ENCODE measurements at places on chromosomes 12 and 14. TPM values are rescaled to one million over a fixed set of nuclear protein-coding genes. Genes with fewer than 3 reads are reported as not detected.
A peak's percentile ranks its signal among the peaks of the same experiment; 100 is the strongest.

DNA sequence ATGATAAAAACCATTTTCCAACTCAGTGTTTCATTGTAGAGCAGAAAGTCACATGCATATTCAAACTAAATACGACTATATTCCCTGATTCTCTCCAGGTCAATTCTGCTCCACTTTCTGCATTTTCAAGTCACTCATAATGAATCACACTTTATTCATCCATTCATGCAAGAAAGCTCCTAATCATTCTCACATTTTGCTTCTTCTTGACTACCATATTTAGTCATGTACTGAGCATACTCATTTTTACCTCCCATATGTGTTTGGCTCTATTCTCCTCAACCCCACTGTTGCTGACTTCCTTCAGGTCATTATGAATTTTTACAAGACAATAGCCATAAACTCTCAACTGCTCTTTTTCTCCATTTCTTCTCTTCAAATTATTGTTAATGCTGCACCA lies 43.4 kb upstream of the PIK3C2G start:
- DNase-seq: peak; percentile 73

DNA sequence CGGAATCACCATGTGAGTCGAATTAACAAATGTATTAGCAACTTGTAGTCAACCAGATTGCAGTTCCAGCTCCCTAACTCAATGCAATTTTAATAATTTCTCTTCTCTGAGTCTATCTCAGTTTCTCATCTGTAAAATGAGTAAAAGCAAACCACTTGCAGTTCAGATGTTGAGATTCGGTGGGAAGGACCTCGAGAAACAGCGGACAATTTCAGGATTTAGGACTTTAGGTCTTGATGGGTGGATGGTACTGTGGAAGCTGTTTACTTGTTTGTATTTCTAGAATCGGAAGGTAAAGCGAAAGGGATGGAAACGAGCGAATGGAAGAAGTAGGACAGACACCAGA lies 510 bp upstream of the TTC8 start:
- no peak for DNase-seq

DNA sequence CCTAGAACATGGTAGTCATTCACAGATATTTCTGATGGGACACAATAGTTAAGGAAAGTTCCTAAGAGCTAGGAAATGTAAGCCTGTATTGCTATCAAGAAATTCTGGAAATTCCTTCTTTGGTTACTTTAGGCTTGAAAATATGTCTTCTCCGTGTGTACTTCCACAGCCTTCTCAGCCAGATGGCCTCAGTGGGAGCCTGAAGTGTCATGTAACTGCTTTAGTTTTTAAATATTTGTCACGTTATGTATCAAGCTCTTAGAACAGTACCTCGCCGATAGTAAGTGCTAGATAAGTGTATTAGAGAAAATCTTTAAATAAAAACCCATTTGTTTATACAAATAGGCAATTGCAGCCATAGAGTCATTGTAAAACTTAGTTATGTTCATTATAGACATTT lies 95.6 kb downstream of the DERA start:
- DNase-seq: no peak

DNA sequence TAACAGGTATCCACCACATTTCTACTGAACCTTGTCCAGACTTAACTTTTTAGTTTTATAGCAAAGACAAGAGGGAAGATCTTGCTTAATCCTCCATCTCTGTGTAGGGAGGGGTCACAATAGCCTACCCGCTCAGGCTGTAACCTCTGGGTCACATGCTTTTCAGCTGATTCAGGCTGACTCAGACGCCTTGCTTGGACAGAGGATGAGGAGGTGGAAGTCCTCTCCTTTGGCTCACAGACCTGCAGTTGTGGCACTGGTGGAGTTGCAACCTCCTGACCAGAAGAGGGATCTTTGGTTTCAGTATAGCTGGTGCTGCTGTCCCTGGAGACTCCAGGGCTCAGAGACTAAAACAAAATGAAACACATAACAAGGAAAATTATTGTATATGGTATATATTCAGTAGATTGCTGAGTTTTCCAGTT lies 16.2 kb downstream of the ACIN1 start:
- peak; percentile 98 for DNase-seq

DNA sequence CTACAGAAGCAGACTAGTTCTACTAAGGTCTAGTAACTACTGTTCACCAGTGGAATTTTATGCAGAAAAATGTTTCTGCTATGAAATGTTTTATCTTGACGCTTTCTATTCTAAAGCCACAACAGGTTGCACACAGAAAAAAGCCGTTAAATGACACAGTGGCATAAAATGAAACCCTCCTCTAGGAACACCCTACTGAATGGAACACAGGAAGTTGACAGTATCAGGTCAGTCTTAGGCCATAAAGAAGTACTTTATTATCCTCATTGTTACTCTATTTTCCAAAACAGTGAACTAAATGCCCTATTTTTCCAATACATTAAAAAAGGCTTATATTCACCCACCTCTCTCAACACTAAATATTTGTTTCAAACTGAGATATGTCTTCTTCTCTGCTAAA lies 21.9 kb downstream of the EPS8 start:
- no peak for DNase-seq

- DNase-seq: no peak
These were observed 154.0 kb downstream of the NDUFA12 start for GRCh38 chr12:94849411-94849976.

GRCh38 chr12:96375170-96375569 lies 25.1 kb downstream of the CDK17 start:
- DNase-seq: no peak

DNA sequence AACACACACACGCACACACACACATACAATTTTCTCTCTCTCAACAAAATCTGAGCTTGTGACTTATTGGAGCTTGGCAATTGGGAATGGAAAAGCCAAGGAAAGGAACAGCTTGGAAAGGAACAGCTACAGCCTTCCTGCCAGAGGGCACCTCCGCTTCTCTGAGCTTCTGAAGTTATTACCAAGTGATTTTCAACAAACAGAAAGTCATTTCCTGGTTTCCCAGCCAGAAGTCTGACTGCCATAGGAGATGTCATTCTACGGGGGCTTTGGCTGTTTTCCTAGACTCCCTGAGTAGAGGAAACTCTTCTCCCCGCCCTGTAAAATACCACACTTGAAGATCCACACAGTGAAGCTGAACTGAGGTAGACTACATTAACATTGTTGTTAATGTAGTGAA lies 198.3 kb downstream of the CFAP54 start:
- DNase-seq: no peak

DNA sequence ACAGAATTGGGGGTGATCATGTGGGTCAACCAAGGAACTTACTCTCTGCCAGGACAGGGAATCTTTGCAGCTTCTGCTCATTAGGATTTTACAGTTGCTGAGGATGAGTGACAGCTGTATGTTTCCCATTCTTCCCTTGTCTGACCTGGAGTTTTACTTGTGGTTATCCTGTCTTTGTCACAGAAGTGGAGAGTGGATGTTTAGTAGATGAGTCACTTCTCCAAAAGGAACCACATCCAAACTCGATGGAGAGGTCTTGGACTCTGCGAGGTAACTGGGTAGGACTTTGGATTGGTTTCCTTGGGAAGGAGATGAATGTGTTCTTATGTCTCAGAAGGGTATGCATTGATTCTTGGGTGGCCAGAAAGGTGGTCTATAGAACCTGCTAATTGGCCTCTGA lies 53.8 kb upstream of the USP44 start:
- DNase-seq: peak; percentile 40

- DNase-seq: peak; percentile 91
These were observed 62.5 kb downstream of the DRAM1 start for GRCh38 chr12:101939856-101940265.

- peak; percentile 98 for DNase-seq
These were observed 14.8 kb downstream of the MMP14 start for GRCh38 chr14:22850944-22851764.

DNA sequence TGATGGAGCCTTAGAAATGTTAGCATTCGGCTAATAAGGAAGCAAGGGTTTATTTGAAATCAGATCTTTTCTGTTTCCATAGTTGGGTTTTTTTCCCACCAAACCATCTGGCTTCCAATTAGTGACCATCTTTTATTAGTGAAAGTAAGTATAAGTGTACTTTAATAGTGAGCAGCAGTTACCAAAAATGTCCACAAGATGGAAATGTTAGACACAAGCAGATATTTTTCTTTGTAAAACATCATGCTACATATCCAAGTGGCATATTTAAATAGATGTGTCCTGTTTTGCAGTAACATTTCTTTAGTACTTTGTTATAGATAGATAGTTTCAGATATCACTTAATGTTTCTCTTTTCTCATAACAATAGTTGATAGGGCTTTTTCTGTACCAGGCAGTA lies 28.8 kb downstream of the YEATS4 start:
- peak; percentile 70 for DNase-seq

GRCh38 chr12:47032644-47033043 lies 46.8 kb upstream of the PCED1B start:
- peak; percentile 81 for DNase-seq

The GLT8D2 gene
- polyA plus RNA-seq: 94.5 TPM

The NEDD1 gene
- polyA plus RNA-seq: 39.7 TPM

The DHH gene
- not detected for polyA plus RNA-seq

The GPR68 gene
- polyA plus RNA-seq: 5.7 TPM

The PPFIBP1 gene
- 80.2 TPM for polyA plus RNA-seq

The TMEM120B gene
- 4.7 TPM for polyA plus RNA-seq
